KG1 (cell line): ENCODE measurements at places on chromosomes 2 and 18.

DNA sequence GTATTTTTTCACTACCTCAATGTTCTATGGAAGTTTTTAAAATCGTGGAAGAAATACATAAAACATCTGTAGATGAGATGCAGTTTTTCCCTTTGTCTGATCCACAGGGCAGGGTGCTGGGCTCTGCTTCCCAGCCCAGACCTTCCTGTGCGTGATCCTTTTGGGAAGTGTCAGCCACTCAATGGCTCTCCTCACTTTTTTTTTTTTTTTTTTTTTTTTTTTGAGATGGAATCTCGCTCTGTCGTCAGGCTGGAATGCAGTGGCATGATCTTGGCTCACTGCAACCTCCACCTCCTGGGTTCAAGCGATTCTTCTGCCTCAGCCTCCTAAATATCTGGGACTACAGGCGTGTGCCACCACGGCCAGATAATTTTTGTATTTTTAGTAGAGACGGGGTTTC, 32.8 kb downstream of the SOWAHC start:
- DNase-seq, result no peak

- no peak for DNase-seq
Measured at GRCh38 chr2:19932928-19933327, 31.1 kb upstream of the TTC32 start.

DNA sequence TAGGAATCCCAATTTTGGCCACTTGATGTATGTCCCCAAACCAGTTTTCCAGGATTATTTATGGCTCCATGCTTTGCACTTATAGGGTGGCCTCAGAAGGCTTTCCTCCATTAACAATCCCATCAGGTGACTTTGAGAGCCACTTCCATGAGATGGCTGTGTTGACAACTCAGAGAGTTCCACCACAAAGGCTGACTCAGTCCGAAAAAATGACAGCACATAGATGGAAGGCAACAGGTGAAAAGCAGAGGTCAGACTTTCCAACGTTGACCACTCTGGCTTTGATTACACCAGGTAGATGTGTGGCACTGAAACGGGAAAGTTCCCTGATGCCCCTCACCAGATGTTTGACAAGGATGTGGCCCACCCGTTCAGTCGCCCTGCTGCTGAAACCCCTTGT, 431.4 kb upstream of the TNP1 start:
- no peak for DNase-seq

GRCh38 chr2:152781175-152781574, 62.8 kb downstream of the ARL6IP6 start:
- DNase-seq, result no peak

GRCh38 chr2:69499966-69500365, 62.7 kb upstream of the NFU1 start:
- no peak for DNase-seq

DNA sequence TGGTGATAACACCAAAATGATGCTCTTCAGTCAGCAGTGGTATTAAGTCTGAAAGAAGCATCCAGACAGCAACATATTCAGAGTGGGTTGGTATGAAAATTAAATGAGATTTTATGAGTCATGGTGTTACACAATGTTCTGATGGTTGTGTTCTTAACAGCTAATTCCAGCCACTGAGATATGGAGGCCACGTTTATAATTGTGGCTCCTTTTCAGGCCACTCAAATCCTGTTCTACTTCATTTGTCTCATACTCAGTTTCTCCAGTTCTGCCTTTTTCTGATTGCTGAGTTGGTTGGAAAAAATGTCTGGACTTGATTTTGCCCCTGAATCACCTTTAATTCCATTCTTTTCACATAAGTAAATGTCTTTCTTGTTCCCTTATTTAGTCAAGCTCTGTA, 162.7 kb upstream of the COL3A1 start:
- DNase-seq, result no peak

- no peak for DNase-seq
Measured at GRCh38 chr2:5140347-5140746, 551.8 kb upstream of the SOX11 start.

GRCh38 chr18:63619661-63620060, 24.4 kb downstream of the SERPINB4 start:
- DNase-seq, result no peak
